NCI-H2107 (cell line): ENCODE measurements at places on chromosomes 12 and 14.

DNA sequence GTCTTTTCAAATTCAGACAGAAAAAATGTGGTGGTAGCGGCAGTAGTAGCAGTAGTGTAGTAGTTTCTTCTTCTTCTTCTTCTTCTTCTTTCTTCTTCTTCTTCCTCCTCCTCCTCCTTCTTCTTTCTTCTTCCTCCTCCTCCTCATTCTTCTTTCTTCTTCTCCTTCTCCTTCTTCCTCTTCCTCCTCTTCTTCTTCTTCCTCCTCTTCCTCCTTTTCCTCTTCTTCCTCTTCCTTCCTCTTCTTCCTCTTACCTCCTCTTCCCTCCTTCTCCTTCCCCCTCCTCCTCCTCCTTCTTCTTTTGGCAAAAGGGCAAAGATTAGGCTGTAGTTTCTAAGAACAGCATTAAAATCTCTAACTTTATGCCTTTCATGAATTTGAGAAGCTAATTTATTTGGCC lies 59.6 kb upstream of the INSM2 start:
- DNase-seq = no peak

DNA sequence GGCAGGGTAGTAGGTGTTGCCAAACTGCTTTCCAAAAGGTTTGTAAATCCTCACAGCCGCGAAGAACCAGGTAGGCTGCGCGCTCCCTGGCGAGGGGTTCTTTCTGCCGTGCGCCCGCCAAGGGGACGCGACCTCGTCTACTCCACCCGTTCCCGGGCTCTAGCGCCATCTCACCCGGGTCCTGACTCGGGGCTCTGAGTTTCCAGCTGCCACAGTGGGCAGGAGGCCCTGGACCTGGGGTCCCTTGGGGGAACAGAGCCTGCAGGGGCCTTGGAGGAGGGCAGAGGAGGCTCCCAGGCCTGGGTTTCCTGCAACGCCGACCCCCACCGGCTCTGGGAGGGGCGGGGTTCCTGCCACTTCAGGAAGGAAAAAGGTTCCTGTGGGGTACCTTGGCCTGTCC lies 706 bp downstream of the ANHX start:
- DNase-seq = no peak

- DNase-seq = no peak
Measured at GRCh38 chr12:22728987-22729386, 104.0 kb downstream of the ETNK1 start.

- no peak for DNase-seq
Measured at GRCh38 chr14:93964281-93964680, 12.1 kb downstream of the ASB2 start.

DNA sequence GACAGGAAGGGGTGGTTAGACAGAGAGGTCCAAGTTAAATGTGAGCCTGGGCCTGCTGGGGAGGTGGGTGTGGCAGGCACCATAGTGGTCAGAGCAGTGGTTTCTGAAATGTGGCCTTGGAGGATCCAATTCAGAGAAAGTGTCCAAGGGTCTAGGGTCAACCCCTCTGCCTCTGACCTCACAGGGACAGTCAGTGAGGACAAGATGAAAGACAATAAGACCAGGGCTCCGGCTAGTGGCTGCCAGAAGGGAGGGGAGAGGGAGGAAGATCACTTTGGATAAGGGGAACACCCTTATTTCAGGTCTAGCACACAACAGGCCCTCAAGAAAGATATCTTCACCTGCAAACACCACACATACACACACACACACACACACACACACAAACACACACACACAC lies 335.1 kb downstream of the MED13L start:
- no peak for DNase-seq

DNA sequence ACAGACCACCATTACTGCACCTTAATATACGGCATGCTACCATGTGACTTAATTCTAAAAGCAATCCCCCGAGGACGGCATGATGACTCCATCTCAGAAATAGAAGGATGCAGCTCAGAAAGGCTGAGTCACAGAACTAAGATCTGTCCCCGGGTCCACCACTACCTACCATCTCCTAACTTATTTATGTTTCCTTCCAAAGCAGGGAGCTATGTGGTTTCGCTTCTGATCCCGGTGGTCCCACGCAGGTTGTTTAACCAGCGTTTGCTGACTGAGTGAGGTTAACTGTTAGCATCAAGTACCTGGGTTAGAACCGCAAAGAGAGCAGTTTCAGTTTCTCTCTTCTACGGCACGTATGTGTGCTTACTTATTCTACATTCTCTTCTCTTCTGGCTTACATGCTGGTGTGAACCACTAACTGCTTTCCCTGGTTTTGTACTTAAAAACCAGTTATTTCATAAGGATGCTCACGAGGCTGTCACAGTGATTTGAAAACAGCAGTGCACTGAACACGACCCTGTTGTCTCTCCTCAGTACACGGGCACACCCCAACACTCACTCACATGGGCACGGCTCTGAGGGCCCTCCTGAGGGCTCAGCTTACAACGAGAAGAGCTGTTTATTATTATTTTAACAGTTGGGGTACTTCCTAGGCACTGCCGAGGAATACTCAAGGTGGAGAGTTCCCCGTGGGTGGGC lies 66.7 kb downstream of the CCDC88C start:
- no peak for DNase-seq

- DNase-seq = no peak
Measured at GRCh38 chr12:8876887-8877286, 37.4 kb upstream of the PHC1 start.

DNA sequence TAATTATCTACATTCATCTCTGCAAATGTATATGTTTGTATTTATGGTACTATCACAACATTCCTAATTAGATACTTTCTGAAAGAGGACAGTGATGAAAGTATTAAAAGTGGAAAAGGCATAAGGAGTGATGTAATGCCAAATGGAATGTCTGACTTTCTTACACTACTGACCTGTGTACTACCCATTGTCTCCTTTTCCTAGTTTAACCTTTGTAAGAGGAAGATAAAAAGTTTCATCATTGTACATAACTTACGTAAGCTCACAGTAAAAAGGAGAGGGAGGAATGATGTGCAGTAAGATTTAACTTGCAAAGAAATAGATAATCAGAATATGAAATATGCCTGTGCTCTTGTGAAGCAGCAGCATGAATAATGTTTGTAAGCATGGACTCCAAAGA lies 55.9 kb downstream of the SOX5 start:
- DNase-seq = no peak

DNA sequence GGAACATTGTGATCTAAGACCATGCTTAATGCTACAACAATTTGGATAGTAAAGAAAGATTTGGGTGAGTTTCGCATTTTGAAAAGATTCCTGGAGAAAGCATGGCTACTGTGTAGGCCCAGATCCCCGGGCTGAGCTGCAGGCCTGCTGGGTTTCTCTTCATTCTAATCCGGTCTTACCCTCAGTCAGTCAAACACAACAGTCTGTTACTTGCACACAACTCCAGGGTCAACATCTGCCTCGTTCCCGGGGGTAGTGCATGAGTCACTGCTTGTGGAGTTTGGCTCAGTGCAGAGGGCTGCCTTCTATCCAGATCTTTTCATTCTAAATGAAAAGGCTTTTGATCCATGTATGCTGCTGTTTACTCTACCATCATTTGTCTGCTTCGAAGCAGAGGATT lies 60.4 kb upstream of the SEL1L start:
- DNase-seq = no peak

- DNase-seq = no peak
Measured at GRCh38 chr14:63632932-63633514, 8.6 kb downstream of the WDR89 start.

GRCh38 chr12:25957793-25958427 lies 572 bp upstream of the RASSF8 start:
- DNase-seq = no peak

GRCh38 chr14:67270145-67270753 lies 29.0 kb downstream of the PALS1 start:
- DNase-seq = no peak

DNA sequence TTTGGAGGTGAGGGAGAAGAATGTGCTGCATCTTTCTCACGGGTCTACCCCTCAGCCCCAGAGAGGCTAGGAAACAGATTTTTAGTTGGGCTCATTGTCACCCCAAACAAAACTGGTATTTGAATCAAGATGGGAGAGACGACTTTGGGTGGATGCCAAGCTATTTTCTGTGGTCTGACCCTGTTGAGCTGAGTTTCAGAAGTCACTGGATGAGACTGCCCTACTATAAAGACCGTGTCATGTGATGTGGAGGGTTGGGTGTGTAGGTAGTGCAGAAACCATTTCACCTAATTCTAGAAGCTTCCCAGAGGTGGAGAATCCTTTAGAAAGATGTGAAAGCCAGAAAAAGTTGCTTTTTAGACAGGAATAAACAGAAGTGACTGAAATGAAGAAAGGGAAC lies 60.2 kb downstream of the IFT43 start:
- no peak for DNase-seq

- no peak for DNase-seq
Measured at GRCh38 chr12:18165422-18165871, 75.5 kb upstream of the RERGL start.

- no peak for DNase-seq
Measured at GRCh38 chr12:65139389-65139788, 18.3 kb upstream of the WIF1 start.

DNA sequence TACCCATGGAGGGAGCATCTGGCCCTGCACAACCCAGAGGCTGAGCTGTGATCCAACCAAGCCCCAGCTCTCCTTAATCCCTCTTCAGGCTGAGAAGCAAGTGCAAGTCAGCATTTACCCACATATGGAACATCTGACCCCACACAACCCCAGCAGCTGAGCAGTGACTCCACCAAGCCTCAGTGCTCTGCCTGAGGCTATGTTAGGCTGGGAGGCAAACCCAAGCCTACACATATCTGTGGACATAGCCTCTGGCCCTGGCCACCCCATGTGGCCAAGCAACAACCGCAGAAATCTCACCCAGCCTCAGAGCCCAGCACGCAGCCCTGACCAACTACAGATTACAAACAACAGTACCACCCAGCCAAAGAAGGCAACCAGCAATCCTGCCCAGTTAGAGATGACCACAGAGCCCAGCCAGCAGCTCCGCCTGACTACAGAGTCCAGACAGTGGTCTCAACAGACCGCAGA lies 142.8 kb downstream of the NUAK1 start:
- no peak for DNase-seq
